ENCODE measurements at places on chromosomes 5 and 9.

DNA sequence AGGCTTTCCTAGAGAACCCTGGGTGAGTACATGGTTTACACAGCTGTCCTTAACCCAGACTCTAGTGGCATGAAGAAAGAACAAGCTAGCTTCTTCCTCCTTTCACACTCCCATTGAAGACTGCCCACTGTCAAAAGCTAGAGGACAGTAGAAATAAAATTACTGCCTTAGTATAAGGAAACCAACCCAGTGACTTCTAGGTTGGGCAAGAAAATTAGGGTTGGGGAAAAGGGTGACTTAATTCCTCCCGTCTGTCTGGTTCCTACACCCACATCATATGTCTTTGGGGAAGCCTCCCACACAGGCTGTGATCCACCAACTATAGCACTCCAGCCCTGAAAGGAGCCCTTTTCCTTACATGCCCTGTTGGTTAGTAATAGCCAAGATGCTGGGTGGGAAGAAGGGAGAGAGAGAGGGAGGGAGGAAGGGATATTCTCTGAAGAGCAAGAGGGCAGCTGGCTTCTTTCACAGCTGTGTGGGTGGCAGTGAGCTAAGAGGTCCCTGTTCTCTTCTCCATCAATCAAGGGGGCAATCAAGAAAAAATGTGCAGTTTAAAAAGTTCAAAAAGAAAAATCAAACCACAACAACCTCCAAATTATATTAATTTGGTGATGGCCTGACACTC is 21.7 kb downstream of the HBEGF start:
- no peak for DNase-seq

GRCh38 chr9:71985297-71985911 is 74.0 kb downstream of the C9orf85 start:
- DNase-seq, result no peak

- no peak for DNase-seq
Measured at GRCh38 chr5:62587737-62588136, 9.1 kb downstream of the LRRC70 start.

DNA sequence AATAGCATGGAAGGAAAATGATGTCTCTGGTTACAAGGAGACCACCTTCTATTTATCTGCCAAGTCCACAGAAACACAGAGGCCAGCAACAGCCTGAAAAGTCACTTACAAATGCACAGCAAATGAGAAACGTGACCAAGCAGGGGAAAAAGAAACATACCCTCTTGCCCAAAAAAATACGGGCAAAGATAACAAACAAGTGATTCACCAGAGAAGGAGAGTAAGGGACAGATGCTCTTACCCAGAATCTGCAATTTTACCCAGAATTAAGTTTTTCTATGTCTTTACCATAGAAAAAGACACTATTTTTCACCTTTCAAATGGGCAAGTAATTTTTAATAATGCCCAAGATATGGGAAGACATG is 28.1 kb downstream of the CAMSAP1 start:
- no peak for DNase-seq

GRCh38 chr5:152505442-152506042 is 100.5 kb upstream of the NMUR2 start:
- DNase-seq, result no peak

GRCh38 chr5:31850981-31851689 is 212.2 kb downstream of the PDZD2 start:
- DNase-seq, result no peak

DNA sequence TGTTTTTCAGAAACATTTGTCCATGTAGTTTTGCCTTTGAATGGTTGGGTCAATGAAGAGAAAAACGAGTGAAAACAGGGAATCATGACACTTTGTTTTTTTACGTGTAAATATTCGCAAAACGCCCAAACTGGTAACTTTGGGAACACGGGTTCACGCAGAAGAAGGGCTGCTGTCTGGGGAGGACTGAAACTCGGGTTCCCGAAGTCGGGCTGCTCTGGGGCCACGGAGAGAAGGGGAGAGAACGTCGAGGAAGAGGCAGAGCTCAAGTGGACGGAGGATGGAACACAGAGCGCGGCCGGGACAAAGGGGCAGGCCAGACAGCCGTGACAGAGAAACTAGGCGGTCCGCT is 478 bp upstream of the SETD9 start:
- DNase-seq, result no peak

DNA sequence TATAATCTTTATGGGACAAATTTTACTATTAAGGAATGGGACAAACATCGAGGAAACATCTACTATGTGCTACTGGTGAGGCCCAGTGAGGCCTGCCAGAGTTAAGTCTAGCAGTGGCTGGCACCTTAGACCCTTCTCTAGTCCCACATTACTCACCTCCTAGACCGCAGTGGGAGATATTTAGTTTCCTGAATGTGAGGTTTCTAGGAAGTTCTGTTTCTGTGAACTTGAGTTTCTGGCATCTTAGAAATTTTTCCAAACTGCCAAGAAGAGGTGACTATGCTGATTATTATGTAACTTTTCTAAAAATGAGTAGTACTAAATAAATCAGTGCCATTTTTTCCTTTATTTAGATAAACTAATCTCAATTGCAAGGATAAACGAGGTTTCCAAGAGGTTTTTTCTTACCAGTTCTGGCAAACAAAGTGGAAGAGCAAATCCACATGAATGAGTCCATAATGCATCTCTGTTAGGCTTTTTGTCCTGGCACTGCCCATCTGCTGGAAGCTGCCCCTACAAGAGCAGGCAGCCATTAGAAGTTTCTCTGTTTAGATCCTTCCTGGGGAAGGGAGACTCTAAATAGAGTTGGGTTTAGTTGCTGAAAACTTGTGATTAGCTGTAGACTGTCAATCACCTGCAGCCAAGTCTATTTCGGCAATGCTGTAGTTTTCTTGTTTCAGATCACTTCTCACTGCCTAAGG is 348.7 kb downstream of the MAN2A1 start:
- DNase-seq, result no peak

- DNase-seq, result no peak
Measured at GRCh38 chr9:8717146-8717545, 917.6 kb upstream of the DMAC1 start.

GRCh38 chr5:139416651-139417050 is 12.8 kb upstream of the SPATA24 start:
- DNase-seq, result no peak

GRCh38 chr5:119070578-119070827 is 384 bp upstream of the DMXL1 start:
- no peak for DNase-seq

DNA sequence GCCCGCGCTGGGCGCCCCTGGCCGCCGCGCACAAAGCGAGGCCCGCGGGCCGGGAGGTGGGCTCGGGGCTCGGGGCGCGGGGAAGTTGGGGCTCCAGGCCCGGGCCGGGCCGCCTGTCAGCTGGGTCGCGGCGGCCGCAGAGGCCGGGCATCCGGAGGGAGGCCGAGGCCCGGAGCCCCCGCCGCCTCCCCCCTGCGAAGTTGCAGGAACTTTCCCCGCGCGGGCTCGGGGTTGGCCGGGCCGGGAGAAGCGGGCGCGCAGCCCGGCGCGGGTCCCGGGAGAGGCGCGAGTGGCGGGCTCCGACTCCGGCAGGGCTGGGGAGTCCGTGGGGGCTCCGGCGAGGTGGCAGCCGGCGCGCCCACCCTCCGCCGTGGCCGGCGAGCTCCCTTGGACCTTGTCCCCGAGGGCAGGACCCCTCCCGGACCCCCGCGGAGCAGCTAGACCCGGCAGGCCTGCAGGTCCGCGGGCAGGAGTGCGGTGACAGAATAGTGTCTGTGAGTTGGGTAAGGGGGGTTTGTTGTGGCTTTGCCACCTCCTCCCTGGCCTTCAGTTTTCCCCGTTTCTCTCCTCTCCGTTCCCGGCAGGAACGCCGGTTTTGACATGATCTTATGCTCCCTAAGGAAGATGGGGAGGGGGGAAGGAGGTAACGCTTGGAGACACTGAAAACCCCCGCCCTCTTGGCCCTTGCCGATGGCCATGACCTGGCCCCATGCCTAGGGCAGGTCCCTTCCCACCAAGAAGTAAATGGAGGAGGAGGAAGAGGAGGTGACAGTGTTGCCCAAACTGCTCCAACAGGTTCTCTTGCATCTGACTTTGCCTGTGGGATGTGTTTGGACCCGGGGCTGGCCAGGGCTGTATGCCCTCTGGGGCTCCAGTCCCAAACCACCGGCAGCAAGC is 942 bp downstream of the PHF2 start:
- DNase-seq, result no peak

GRCh38 chr9:83259558-83259957 is 196.6 kb upstream of the RASEF start:
- DNase-seq, result no peak

DNA sequence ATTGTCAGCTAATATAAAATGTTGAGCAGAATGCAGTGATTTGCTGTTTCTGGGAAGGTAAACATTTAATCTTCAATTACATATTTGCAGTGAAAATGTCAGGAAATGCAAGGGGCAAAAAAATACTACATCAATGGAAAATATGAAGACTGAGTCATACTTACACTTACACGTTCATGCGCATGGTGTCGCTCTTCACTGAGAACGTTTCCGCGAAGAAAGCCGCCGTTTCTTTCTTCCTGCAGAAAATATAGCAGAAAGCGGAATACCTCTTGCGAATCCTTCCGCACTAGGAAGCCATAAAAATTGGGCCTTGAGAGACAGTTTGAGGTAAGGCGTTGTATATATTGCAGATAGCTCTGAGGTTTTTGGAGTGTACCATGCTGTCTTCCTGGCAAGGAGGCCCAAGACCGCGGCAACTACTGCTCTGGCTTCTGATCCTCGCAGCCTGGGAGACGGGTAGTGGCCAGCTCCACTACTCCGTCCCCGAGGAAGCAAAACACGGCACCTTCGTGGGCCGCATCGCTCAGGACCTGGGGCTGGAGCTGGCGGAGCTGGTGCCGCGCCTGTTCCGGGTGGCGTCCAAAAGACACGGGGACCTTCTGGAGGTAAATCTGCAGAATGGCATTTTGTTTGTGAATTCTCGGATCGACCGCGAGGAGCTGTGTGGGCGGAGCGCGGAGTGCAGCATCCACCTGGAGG is at the start of gene PCDHA13:
TSS of gene PCDHA13 (plus strand) at position 236 of the 702 bp plus-strand sequence. CDS start at position 381, 145 bp downstream.
- DNase-seq, result no peak

GRCh38 chr9:127501821-127502343 is 50.6 kb downstream of the LRSAM1 start:
- no peak for DNase-seq

- no peak for DNase-seq
Measured at GRCh38 chr9:80020530-80020929, 448.8 kb downstream of the TLE4 start.

DNA sequence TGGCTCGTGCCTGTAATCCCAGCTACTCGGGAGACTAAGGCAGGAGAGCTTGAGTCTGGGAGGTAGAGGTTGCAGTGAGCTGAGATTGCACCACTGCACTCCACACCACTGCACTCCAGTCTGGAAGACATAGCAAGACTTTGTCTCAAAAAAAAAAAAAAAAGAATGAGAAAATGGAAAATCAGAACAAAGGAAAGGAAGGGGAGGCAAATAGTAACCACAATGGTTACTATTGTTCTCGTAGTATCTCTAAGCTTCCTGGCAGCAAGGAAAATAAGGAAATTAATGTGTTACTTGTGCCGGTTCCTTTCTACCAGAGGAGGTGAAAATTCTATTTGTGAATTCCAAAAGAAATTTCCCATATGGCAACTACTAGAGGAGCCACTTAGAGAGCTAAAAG is 48.5 kb upstream of the BNC2 start:
- DNase-seq, result no peak

DNA sequence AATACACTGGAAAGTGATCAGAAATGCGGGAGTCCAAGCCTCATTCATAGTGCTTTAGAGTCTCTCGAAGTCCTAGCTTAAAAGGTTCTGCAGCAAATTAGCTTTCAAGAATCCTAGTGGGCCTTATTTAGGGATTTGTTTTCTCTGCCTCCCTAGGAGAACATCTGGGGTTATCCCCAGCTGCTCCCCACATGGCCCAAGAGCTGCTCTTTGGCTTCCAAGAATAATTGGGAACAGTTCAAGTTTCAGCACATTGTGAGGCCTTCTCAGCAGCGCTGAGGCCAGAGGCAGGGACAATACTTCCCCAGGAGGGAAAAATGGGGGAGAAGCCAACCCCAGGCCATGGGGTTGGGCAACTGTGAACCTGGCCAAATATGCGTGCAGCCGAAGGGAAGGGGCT is 108.7 kb downstream of the LIFR start:
- DNase-seq, result no peak

- no peak for DNase-seq
Measured at GRCh38 chr5:137627293-137627692, 108.6 kb downstream of the KLHL3 start.

- DNase-seq, result no peak
Measured at GRCh38 chr9:114274217-114274616, 48.7 kb upstream of the ORM1 start.

DNA sequence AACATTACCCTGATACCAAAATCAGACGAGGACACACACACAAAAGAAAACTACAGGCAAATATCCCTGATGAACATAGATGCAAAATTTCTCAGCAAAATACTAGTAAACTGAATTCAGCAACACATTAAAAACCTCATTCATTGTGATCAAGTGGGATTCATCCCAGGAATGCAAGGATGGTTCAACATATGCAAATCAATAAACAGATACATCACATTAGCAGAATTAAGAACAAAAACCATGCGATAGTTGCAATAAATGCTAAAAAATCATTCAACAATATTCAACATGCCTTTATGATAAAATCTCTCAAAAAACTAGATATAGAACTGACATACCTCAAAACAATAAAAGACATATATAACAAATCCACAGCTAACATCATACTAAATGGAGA is 36.9 kb upstream of the TNPO1 start:
- no peak for DNase-seq

DNA sequence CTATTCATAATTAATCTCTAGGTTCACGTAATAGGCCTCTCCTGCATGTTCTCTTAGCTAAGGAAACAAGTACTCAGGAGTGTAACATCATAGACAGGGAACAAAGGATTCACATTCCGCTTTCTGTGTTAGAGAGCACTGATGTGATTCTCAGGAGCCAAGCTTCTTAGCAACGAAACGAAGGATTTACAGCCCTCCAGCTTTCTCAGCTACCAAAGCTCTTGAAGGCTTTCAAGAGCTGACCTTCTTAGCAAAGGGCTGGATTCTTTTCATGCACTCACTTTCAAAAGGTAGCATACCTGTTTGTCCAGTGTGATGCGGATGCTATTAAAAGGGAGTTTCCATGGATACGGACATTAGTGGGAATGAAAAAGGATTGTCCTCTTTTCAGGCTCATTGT is 107.4 kb downstream of the TUSC1 start:
- DNase-seq, result no peak

DNA sequence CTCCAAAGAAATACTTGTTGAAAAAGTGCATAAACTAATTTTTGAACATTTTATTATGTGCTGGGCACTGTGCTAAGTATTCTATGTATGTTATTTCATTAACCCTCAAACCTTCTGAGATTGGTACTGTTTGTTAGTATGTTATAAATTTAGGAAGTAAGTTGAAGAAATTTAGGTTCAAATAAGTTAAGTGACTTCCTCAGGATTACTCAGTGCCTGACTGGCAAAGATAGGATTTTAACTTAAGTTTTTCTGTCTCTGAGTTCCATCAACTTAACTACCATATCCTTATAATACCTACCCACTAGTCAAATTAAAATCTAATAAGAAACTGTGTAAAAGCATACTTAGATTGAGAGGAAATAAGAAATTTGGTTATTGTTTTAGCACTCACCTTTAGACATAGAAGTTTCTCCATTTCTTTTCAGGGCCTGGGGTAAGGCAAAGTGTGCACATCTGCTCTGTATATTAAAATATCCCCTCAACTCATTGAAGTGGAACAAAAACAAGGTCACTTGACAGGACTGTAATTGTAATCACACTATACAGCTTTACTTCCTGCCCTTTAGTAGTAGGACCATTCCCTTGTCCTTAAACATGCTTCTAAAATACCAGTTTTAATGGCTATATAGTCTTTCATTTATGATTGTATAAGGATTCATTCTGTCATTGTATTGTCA is 15.2 kb downstream of the TGFBR1 start:
- DNase-seq, result no peak

- no peak for DNase-seq
Measured at GRCh38 chr5:66553916-66554575, 42.1 kb upstream of the MAST4 start.
